Type B pancreatic cell (in vitro differentiated cells): ENCODE measurements at places on chromosomes 1 and 21.

- DNase-seq, result no peak
Observed at GRCh38 chr1:229094476-229095311, 176.2 kb upstream of the RAB4A start.

DNA sequence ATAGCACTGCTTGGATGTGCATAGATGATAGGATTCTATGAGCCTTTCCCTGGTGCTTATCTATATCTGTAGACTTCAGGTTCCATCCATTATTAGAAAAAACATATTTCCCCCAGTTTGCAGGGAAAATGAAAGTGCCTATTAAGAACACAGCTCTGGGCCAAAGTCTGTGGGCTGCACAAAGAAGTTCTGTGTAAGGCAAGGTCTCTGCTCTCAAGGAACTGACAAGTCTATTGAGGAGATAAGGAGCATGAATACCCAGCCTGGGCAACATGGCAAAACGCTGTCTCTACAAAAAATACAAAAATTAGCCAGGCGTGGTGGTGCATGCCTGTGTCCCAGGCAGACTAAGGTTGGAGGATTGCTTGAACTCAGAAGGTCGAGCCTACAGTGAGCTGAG, 22.3 kb upstream of the SDE2 start:
- no peak for DNase-seq

DNA sequence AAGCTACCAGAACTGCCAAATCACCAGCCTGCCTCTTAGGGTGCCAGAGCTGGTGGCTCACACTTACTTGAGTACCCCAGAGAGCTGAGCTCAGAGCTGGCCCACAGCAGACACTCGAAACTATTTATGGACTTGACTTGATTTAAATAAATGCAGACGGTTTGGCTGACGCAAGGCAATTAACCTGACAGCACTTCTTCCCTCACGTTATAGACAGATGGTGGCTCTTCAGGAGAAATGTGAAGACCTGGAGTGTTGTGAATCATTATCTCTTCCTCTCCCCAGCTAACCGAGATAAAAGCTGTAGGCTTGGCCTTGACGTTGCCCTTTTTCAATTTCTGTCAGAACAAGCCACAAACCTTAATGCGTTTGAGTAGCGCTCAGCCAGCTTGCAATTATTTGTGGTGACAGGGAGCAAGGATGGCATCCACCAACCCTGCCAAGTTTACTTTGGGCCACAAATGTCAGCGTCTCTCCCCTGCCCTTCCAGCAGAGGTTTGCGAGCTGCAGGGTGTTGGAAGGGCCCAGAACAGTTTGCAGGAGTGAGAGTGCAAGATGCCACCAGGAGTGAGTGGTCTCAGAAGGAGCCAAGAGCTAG, 34.0 kb upstream of the BCAR3 start:
- no peak for DNase-seq

DNA sequence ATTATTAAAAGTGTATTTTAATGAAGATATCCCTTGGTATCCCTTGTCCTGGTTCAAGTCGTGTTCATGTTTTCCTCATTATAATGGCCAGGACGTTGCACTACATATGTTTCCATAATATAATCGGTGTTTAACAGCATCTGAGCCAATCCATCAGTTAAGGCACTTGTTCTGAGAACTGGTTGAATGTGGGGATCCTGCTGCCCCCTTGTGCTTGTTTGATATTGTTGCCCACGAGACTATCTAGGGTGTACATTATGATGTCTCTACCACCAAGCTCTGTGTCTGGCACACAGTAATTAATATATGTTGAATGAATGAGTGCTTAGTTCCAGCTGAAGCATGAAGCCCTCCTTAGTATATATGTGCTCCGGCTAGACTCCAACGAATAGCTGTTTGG, 193.0 kb downstream of the CACNA1E start:
- no peak for DNase-seq

DNA sequence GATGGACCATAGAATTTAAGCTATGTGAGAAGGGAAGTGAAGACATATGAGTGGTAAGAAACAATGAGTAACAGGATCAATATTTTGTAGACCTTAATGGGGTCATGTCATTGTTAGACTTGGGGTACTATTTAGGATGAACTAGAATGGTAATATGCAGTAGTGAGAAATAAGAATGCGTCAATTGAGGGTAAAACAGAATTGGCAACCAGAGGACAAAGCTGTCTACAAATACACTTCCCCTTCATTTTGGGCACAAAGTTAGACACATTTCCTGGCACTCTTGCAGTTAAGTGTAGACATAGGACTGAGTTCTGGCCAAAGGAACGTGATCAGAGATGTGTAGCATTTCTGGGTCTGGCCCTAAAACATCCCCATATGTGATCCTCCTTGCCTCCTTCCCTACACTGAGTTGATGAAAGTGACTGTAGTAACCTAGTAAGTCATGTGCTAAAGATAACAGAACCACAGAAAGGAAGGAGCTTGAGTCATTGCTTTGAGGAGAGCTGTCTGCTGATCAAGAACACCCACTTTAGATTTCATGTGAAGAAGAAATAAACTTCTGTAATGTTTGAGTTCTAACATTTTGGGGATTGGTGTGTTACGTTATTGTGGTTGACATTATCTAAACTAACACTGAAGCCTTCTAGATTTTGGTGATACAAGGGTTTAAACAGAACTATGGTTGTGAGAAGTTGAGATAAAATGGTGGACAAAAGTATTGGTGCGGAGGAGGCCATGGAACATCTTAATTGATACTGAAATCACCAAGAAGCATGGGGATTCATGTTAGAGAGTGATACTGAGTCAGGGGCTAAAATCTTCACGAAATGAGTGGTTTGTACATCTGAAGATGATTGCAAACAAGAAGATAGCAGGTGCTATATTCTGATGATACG, 41.7 kb downstream of the CD55 start:
- no peak for DNase-seq

GRCh38 chr21:29174607-29175013, 44.2 kb downstream of the MAP3K7CL start:
- DNase-seq, result no peak

DNA sequence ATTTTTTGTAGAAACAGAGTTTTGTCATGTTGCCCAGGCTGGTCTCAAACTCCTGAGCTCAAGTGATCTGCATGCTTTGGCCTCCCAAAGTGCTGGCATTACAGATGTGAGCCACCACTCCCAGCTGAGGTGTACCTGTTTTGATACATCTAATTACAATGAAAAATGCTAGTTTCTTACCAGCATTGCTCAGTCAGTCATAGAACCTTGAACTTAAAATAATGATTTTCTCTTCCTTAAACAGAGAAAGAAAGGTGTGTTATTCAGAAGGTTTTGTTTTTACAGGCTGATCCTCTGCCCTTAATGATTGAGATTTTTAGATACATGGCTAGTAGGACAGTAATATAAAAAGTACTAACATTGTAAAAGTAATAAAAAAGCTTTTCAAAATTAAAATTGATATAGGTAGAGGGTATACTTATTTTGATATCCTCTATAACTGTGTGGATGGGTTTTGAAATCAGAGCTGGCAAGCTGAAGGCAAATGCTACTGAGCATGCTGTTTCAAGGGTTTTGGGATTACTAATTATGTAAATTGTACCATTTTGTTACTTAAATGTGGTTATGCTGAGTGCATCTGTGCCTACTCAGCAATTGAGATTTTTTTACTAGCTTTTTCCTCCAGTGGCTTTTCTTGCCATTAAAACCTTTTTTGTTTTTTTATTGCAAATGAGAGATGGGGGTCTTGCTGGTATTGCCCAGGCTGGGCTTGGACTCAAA, 16.1 kb downstream of the PRRC2C start:
- no peak for DNase-seq

DNA sequence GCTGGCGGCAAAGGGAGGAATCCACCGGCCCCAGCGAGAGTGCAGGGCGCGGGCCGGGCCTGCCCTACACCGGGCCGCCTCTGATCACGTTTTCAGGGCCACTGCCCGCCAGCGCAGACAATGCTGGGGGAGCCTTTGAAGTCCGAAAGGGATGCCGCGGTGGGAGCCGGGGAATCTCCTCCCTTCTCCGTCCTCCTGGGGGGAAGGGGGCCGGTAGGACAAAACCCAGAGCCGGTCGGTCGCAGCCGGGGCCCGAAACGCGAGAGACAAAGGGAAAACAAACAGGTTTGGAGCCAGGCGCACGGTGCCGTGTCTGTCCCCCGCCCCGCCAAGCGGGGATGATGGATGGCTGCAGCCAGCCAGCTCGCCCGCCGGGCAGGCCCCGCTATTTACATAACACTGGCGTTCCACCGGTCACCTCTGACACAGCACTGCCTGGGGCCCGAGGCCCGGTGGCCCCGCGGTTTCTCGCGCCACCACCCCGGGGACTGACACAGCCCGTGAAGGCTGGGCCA, 92.0 kb downstream of the CASZ1 start:
- DNase-seq, result peak; percentile 81

DNA sequence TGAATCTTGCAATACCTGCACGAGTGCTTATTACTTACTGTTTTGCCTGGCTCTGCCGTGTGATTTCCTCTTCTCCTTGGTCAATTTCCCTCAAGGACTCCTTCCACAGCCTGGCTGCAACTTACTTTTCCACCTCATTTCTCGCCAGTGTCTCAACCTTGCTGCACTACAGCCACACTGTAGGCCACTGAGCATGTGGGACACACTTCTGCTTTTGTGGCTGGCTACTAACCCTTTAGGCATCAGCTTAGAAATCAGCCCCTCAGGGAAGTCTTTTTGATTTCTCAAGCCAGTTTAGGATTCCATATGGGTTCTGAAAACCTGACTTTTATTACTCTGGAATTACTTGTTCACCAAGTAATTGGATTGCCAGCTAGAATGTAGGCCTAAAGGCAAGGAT, 5.2 kb upstream of the DMRTB1 start:
- no peak for DNase-seq

DNA sequence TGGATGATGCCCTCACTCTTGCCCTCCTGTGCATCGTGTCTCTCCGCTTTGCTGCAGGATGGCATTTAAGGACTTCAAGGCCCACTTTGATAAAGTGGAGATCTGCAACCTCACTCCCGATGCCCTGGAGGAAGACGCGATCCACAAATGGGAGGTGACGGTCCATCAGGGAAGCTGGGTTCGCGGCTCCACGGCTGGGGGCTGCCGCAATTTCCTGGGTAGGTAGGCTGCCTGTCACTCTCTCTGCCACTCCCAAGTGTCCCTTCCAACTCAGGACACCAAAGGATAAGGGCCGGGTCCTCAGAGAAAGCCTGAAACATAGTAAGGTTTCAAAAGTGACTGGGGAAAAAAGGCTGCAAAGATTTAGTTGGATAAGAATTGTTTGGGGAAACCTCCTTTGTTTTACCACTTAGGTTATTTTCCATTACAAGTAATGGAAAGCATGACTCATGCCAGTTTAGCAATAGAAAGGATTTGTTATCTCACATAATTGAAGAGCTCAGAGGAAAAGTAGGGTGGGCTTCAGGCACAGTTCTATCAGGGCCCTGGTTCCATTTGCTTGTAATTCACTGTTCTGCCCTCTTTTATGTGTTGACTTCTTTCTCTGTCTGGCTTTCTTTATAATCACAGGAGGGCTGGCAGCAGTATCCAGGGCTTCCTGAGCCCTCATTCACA, 31.9 kb downstream of the CAPN9 start:
- no peak for DNase-seq

- DNase-seq, result peak; percentile 18
Observed at GRCh38 chr21:36126208-36126565, 8.7 kb upstream of the CBR3 start.

DNA sequence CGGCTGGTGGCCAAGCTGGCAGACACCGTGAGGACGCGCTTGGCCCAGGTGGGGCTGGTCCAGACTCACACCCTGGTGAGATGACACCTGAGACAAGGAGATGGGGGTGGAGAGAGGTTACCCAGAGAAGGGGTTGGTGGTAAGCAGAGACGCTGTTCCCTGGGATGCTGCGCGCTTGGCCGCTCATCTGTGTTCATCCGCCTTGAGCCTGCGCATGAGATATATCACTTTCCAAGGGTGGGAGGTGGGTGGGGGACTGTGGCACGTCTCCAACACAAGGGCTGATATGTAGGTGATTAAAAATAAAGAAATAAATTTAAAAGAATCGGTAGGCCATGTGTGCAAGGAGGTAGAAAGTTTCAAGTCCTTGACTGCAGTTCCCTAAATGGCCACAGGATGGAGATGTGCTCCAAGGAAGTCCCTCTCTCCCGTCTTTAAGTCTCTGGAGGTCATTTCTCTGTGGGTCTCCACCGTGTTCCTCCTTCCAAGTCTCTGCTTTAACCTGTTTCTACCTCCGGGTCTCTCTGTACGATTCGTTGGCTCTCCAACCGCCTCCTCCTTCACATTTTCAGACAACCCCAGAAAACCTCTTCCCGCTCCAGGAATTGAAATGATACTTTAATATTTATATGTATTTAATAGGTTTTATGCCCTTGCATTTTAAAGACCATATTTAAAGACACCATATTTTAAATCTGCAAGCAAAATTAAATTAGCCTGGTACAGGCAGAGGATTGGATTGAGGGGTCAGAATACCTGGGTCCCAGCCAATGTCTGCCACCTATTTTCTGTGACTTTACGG, 4.5 kb downstream of the TTC24 start:
- no peak for DNase-seq

- no peak for DNase-seq
Observed at GRCh38 chr1:1106510-1107221, 9.2 kb downstream of the C1orf159 start.

- no peak for DNase-seq
Observed at GRCh38 chr1:224238756-224239155, 55.7 kb downstream of the DEGS1 start.

- DNase-seq, result no peak
Observed at GRCh38 chr1:83554174-83554573, 444.8 kb downstream of the TTLL7 start.

- no peak for DNase-seq
Observed at GRCh38 chr1:19337289-19337688, 25.2 kb downstream of the SLC66A1 start.

GRCh38 chr1:245148069-245148468, 6.7 kb upstream of the KIF26B start:
- no peak for DNase-seq

DNA sequence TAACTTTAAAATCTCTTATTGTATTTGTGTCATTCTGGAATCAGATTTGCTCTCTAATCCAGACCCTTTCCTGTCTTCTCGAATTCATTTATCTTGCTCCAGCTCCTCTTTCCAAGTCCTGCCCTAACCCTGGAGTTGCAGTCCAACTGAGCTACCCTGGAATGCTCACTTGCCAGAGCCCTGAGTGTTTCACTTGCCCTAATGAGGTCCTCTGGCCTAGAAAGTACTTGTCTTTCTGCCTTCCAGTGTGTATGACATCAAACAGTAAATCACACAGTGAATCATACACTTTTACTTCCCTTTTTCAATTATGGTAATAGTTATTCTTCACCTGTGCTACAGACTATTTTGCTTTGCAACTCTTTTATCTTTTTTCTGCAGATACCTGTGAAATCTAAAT, 96.9 kb downstream of the NEK7 start:
- DNase-seq, result no peak
